ENCODE measurements at places on chromosomes 11 and 22.
A peak's percentile ranks its signal among the peaks of the same experiment; 100 is the strongest.

GRCh38 chr11:117940736-117941135 is 11.5 kb upstream of the TMPRSS13 start:
- no peak for DNase-seq

- DNase-seq = peak; percentile 33
These were observed 8.0 kb downstream of the POU2AF1 start for GRCh38 chr11:111370902-111371578.

DNA sequence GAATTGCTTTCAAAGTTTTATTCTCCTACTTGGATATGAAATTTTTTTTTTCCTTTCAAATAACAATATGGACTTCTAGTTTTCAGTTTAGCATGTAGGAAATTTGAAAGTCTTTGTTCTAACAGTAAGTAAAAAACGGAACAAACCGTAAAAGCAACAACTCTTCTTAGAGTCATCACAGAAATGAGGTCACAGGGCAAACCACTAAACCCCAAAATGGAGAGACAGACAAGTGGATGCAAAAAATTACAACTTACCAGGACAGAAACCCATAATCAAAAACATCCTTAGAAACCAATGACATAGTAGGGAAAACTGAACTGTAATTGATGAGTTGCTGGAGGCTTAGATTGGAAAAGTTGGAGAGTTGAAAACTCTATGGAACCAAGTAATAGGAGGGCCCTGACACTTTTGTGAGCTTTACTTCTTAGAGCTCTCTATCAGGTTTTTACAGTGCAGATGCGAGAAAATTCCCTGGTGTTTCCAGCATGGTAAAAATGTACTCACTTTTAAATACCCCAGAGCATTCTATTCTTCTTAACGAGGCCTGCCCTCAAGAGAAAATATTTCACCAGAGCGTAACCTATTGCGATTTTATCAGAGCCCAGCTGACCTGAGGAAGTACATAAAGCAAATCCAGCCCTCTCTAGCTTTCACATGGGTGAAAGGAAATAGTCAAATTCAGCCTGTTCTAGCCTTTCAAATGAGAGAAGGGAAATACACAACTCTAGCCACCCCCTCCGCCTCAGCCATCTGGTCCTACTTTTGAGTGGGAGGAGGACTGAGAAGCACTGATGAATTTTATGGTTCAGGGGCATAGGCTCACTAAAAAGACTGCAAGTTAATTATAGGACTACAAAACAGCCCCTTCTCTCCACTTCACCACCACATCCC is 39.1 kb downstream of the CASP12 start:
- no peak for DNase-seq

DNA sequence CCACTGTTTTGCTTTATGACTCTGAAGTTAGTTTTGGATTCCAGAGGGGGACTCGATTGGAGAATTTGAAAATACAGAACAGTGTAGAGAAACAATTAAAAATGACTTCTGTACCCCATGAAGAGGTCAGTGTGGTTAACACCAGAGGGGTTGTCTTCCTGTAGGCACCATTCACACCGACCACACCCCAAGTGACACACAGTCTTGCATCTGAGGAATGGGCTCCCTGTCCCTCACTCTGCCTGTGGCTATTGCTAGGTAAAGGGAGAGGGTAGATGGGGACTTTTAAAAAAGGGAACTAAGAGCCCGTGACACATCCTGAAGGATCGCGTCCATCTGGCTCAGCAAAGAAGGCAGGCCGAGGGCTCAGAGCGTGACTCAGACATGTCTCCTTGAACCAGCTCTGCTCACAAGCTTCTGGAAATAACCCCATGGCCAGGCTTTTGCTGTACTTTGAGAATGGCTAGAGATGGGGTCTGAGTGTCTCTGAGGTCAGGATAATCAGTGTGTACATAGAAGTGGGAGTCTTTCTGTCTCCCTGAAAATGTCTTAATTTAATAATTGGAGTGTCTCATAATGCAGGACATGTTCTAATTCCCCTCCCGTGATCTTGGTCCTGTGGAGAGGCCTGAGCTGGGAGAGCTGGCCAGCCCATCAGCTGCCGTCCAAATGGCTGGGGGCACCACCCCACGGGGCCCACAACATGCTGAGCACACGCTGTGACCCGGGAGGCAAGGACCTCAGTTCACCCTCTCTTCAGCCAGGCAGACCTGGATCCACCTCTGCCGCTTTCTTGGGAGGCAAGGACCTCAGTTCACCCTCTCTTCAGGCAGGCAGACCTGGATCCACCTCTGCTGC is 39.3 kb downstream of the SGSM1 start:
- DNase-seq = no peak

GRCh38 chr22:32765132-32765618 is 36.3 kb upstream of the TIMP3 start:
- DNase-seq = no peak

GRCh38 chr11:35798423-35798822 is 135.8 kb downstream of the TRIM44 start:
- no peak for DNase-seq

Data from activated CD4-positive, alpha-beta T cell treated with anti-CD3 and anti-CD28 coated beads, Interleukin-2, amount 50 U/mL, for 48 hours (primary cell).